ENCODE measurements at places on chromosomes 1 and 21. TPM values are rescaled to one million over a fixed set of nuclear protein-coding genes. Genes with fewer than 3 reads are reported as not detected.

DNA sequence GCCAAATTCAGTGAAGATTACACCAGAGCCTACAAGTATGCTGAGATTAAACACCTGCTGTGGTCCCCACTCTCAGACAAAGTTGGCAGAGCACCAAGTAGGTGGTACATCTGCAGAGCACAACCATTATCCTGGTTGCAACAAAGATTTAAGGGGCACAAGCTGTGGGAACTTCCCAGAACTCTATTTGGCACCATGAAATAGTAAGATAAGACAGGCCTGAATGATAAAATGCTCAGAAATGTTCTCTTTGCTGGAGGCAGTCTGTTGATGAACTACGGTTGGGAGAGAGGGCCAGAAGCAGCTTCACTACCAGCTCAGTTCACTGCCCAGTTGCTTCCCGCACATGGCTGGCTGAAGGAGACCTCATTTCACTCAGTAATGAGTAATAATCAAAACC is 19.9 kb downstream of the RPL5 start:
- no peaks in the 10 kb centered on the region for H3K27me3 ChIP-seq
- no peaks in the 10 kb centered on the region for H3K36me3 ChIP-seq
- H3K4me3 ChIP-seq = no peak overlapping the region
- H3K4me1 ChIP-seq = no peaks in the 10 kb centered on the region
- no peak for DNase-seq

- H3K4me1 ChIP-seq = peaks cover 22% of the 10 kb centered on the region
- DNase-seq = no peak
- no peak overlapping the region for H3K4me3 ChIP-seq
- no peaks in the 10 kb centered on the region for H3K36me3 ChIP-seq
These were observed 54.2 kb downstream of the HIVEP3 start for GRCh38 chr1:41864471-41865040.

DNA sequence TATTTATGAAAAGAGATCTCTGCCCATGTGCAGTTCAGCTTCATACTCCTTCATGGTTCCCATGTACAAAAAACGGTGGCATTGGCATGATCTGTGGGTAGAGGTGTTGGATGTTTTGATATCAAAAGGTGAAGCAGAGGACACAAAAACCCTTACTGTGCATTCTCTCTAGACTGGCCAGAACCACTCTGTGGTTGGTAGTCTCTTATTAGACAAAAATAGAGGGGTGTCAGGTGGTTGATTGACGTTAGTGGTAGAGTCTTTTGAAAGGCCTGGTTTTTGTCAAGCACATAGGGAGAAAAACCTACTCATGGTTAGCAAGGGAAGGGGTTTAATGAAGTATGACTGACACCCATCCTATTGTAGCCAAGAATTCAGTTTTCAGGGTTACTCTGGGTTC is 400.0 kb upstream of the TMPRSS15 start:
- DNase-seq = no peak
- H3K27me3 ChIP-seq = no peaks in the 10 kb centered on the region
- H3K36me3 ChIP-seq = no peaks in the 10 kb centered on the region
- H3K4me1 ChIP-seq = no peaks in the 10 kb centered on the region
- no peak overlapping the region for H3K4me3 ChIP-seq
- H3K27ac ChIP-seq = no peak overlapping the region

Gene PTPN22
- 1.4 TPM for total RNA-seq

Gene BTBD19
- total RNA-seq = 1.4 TPM

Gene TSPEAR
- total RNA-seq = not detected

Gene NTRK1
- not detected for total RNA-seq
